ENCODE measurements at places on chromosomes 5 and 9.

DNA sequence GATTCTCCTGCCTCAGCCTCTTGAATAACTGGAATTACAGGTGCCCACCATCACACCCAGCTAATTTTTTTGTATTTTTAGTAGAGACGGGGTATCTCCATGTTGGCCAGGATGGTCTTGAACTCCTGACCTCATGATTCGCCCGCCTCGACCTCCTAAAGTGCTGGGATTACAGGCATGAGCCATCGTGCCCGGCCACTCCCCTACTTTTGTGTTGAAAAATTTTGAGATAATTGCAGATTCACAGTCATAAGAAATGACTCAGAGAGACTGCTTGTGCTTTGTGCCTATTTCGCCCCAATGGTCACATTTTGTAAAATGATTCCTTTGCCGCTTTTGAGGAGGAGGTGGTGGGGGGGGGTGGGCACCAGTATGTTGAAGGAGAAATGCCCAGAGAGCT lies 48.1 kb upstream of the SH3PXD2B start:
- no peak for DNase-seq
- no peaks in the 10 kb centered on the region for H3K4me1 ChIP-seq
- no peaks in the 10 kb centered on the region for H3K27me3 ChIP-seq
- no peak overlapping the region for H3K27ac ChIP-seq

GRCh38 chr9:125756518-125756917 lies 9.3 kb downstream of the PBX3 start:
- H3K27me3 ChIP-seq, result no peaks in the 10 kb centered on the region
- no peak overlapping the region for H3K27ac ChIP-seq
- peaks cover 24% of the 10 kb centered on the region for H3K36me3 ChIP-seq
- H3K4me3 ChIP-seq, result no peak overlapping the region
- H3K4me1 ChIP-seq, result peaks cover 33% of the 10 kb centered on the region

DNA sequence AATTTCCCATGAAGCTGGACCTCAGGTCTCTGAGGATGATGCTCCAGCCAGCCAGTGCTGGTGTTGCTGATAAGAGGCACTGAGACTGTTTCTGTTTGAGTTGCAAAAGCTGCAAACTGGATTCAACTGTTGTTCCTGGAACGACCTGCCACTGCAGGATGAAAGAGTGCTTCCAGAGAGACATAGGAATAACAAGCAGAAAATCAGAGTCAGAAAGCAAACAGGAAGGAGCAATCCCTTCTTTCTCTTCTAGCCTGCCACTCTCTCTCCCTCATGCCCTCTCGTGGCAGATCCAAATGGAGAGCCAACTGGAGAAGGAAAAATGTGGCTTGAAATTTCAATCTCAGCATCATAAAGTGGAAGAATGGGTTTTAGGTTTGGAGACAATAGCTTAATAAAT lies 110.4 kb downstream of the STARD4 start:
- no peak for DNase-seq
- no peak overlapping the region for H3K27ac ChIP-seq
- peaks cover 9% of the 10 kb centered on the region for H3K4me1 ChIP-seq
- H3K27me3 ChIP-seq, result no peaks in the 10 kb centered on the region

DNA sequence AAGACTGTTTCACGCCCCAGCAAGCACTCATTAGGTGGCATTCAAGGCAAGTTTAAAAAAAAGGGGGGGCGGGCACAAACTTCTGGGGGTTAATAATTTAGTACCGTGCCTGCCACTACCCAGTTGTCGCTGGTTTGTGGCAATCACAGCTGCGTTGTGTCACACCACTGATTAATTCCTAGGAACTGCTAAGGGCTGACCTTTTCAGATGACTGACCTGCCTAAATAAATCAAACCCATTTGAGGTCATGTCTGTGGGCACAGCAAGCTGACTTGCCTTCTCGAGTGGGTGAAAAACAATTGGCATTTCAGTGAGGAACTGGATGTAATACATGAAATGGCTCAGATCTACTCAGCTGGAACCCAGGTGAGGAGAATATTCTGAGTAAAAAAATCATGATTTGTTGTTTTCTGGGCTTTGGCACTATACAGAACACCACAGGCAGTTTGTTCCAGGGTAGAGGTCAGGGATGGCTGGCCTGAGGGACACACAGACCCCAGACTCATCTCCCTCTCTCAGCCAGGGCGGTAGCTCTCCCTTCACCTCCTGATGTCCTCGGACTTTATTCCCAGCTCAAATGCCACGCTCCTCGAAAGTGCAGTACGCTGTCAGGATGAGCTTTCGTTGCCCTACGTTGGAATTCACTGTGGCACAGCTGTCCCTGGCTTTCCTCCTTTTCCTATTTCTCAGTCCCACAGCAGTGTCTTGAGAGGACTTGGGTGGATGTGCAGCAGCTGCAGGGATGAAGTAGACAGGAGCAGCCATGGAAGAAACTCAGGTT lies 15.5 kb upstream of the MGAT1 start:
- no peak overlapping the region for H3K4me3 ChIP-seq
- H3K27ac ChIP-seq, result no peak overlapping the region
- H3K36me3 ChIP-seq, result no peaks in the 10 kb centered on the region
- H3K4me1 ChIP-seq, result peaks cover 35% of the 10 kb centered on the region
- DNase-seq, result no peak
- H3K27me3 ChIP-seq, result no peaks in the 10 kb centered on the region

- no peak for DNase-seq
- peaks cover 4% of the 10 kb centered on the region for H3K4me1 ChIP-seq
- no peak overlapping the region for H3K4me3 ChIP-seq
- H3K27ac ChIP-seq, result no peak overlapping the region
- H3K36me3 ChIP-seq, result peaks cover 4% of the 10 kb centered on the region
Observed at GRCh38 chr9:3768286-3768685, 242.5 kb upstream of the RFX3 start.

- DNase-seq, result no peak
- no peak overlapping the region for H3K4me3 ChIP-seq
- no peaks in the 10 kb centered on the region for H3K4me1 ChIP-seq
Observed at GRCh38 chr5:103315455-103315854, 56.9 kb downstream of the MACIR start.

DNA sequence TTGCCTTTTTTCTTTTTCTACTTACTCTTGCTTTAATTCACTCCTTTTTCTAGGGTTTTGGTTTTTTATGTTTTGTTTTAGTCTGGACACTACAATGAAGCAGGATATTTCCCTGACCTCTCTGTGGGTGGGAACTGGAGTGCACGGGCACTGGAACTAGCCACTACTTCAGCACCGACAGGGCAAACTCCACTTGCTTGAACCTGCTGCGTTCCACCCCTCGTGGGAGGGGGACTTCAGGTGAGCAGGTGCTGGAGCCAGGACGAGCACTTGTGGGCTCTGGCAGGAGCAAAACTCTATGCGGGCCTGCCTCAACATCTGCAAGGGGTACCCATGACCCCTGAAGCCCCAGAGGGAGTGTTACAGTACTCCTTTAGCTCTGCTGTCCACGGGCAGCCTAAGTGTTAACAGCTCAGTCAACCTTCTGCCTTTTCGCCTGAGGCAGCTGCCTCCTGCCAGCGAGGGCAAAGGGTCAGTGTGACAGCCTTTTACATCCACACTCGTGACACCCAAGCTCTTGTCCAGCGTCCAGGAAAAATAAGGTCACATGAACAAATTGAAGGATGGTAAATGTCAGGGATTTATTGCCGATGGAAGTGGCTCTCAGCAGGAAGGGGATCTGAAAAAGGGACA lies 144.1 kb upstream of the NFIL3 start:
- no peaks in the 10 kb centered on the region for H3K4me1 ChIP-seq
- no peak for DNase-seq
- peaks cover 37% of the 10 kb centered on the region for H3K27me3 ChIP-seq
- H3K36me3 ChIP-seq, result no peaks in the 10 kb centered on the region
- no peak overlapping the region for H3K27ac ChIP-seq

- peaks cover 4% of the 10 kb centered on the region for H3K27me3 ChIP-seq
- H3K27ac ChIP-seq, result no peak overlapping the region
- H3K4me1 ChIP-seq, result peaks cover 11% of the 10 kb centered on the region
- H3K36me3 ChIP-seq, result no peaks in the 10 kb centered on the region
- H3K4me3 ChIP-seq, result no peak overlapping the region
- no peak for DNase-seq
Observed at GRCh38 chr5:140324617-140325241, 21.7 kb downstream of the HBEGF start.

Measured in activated T-helper 2 cell treated with anti-CD3 and anti-CD28 coated beads, Interferon-gamma antibody, Interleukin-2, Interleukin-4, amounts not matched to agents 10 μg/mL and 5 μg/mL and 100 μg/mL, durations not matched to agents 14 hours and 24 hours and 36 hours (primary cell).